ENCODE measurements at places on chromosomes 11 and 22.

- DNase-seq = no peak
These were observed 33.9 kb upstream of the GAB2 start for GRCh38 chr11:78451371-78452150.

DNA sequence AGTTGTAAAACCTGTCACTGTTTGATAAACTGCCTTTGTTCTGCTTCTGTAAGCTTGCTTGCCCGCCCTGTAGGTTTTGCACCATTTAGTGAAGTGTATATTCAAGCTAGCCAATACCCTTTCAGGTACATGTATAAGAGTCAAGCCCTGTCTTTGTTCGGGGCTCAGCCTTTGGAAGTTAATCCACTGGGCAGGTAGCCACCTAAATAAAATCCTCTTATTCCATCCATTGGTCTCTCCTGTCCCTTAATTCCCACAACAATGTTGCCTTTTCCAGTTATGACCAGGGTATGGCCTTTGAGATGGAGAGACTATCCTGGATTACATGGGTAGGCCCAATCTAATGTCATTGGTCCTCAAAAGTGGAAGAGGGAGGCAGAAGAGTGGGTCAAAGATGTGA lies 34.0 kb downstream of the NXPE1 start:
- DNase-seq = no peak

- DNase-seq = no peak
These were observed 27.9 kb downstream of the SMIM38 start for GRCh38 chr11:69183613-69184012.

DNA sequence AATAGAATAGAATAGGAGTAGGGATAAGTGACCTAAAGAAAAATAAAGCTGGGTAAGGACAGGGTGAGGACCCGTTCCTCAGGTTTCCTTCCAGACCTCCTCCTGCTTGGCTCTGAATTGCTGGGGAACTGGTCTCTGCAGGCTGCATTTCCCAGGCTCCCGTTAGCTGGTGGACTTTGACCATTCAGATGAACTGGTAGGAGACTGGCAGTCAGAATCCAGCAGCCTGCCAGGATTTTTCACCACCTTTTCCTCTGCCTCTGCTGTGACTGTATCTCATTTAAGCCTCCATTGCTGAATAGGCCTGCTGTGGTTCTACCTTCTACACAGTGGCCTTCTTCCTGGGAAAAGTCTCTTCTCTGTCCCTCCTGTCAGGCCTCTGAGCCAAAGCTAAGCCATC lies 24.6 kb upstream of the SMPD1 start:
- DNase-seq = no peak

- DNase-seq = no peak
These were observed 38.8 kb downstream of the SLC1A2 start for GRCh38 chr11:35380603-35381002.

DNA sequence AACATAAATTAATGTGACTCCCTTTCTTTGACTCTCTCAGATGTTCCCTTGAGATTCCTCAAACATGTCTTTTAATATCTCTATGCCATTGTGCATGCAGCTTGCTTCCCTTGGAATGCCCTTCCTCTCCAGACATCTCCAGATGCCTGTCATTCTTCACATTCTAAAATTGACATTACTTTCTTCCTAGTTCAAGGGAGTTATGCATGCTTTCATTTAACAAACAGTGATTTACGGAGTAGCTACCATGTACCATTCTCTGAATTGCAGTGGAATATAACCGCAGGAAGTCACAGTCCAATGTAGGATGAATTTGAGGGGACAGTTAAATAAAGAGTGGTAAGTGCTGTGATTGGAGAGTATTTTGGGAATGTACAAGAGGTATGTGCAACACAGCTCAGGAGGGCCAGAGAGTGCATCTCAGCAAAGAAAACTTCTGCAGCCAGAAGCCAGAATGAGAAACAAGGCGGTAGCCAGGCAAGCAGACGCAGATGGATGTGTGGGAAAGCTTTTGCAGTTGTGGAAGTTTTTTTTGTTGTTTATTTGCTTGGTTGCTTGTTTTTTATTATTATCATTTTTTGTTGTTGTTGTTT lies 18.7 kb downstream of the MMP10 start:
- DNase-seq = no peak
